Stimulated activated CD8-positive, alpha-beta memory T cell treated with anti-CD3 and anti-CD28 coated beads, Interleukin-4, amount 100 ng/mL, for 4 hours (primary cell): ENCODE measurements at places on chromosomes 1 and 21.

- DNase-seq: no peak
Observed at GRCh38 chr1:175466556-175466955, 274.0 kb upstream of the KIAA0040 start.

- no peak for DNase-seq
Observed at GRCh38 chr1:113178106-113178505, 105.1 kb downstream of the LRIG2 start.

GRCh38 chr1:216095400-216095799, 327.8 kb downstream of the USH2A start:
- no peak for DNase-seq

GRCh38 chr1:1232796-1233566, 944 bp downstream of the B3GALT6 start:
- no peak for DNase-seq

DNA sequence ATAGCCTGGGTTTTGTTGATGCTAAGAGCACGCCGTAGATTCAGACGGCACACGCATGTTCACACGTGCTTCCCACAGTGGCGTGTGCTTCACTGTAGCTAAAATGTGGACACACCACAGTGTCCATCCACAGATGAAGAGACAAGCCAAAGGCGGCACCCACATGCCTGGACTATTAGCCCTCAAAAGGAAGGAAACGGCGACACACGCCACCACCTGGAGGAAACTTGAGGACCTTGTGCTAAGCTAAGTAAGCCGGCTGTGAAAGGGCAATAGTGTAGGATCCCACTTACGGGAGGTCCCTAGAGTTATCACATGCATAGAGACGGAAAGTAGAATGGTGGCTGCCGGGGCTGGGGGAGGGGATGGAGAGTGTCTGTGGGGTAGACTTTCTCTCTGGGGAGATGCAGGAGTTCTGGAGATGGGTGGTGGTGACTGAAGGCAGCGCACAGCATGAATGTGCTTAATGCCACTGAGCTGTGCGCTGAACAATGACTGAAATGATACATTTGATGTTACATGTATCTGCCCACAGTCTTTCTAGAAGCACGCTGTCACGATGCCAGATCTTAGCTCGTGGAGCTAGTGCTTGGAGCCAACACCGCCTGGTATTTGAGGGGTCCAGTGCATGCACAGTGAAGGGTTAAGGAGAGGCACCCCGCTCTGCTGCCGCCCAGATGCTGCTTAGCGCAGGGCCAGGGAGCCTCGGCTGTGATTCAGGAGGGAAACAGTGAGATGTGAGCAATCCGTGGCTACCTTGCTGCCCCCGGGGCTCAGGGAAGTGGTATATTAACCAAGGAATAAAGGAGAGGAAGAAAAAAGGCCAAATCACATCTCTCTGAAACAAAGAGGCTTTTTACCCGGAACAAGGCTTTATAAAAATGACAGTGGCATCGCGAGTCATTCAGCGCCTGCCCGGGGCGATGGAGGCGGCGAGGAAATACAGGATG, 103.7 kb downstream of the PRDM16 start:
- no peak for DNase-seq

DNA sequence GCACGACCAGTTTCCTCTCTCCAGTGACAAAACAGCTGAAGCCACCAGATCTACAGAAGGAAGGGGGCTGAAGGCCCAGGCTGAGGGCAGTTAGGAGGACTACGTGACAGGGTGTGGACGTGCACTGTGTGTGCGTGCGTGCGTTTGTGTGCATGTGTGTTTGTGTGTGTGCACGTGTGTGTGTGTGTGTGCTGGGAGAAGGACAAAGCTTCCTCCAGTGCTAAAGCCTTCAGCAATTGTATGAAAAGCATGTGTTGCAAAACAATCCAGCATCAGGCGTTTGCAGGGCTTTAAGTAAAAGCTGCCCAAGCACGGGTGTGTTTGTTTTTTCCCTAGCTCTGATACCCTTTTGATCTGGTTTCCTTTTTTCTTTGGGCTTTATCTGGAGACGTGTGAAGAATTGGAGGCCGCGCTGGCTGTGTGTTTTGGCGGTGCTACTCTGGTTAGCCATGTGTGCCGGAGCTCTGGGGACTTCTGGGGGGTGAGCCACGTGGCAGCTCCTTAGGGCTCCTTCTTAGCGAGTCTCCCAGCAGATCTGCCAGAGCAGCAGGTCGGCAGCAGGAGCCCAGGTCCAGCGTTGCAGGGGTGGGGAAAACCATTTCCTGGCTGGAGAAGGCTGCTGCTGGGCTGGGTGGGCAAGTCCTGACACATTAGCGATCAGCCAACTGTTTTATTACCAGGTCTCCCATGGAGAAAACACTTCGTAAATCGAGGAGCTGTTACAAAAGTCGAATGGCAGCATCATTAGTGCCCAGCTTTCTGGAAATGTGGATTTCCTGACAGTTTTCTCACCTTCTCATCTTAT, 73.4 kb downstream of the UCK2 start:
- no peak for DNase-seq

DNA sequence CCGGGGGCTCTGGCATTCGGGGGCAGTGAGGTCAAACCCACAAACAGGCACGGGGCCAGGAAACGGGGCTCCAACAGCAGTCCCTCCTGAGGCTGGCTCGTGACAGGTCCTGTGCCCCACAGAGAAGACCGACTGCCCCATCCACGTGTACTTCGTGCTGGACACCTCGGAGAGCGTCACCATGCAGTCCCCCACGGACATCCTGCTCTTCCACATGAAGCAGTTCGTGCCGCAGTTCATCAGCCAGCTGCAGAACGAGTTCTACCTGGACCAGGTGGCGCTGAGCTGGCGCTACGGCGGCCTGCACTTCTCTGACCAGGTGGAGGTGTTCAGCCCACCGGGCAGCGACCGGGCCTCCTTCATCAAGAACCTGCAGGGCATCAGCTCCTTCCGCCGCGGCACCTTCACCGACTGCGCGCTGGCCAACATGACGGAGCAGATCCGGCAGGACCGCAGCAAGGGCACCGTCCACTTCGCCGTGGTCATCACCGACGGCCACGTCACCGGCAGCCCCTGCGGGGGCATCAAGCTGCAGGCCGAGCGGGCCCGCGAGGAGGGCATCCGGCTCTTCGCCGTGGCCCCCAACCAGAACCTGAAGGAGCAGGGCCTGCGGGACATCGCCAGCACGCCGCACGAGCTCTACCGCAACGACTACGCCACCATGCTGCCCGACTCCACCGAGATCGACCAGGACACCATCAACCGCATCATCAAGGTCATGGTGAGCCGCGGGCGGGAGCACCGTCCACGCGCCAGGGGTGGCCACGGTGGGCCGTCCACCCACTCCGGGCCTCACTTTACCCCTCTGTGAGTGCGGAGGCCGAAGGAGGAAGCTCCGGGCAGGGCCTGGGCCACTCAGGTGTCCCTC, 14.2 kb downstream of the COL6A2 start:
- no peak for DNase-seq

- no peak for DNase-seq
Observed at GRCh38 chr1:240906477-240906876, 294.5 kb upstream of the GREM2 start.

- no peak for DNase-seq
Observed at GRCh38 chr1:214010197-214010573, 22.4 kb downstream of the PROX1 start.

DNA sequence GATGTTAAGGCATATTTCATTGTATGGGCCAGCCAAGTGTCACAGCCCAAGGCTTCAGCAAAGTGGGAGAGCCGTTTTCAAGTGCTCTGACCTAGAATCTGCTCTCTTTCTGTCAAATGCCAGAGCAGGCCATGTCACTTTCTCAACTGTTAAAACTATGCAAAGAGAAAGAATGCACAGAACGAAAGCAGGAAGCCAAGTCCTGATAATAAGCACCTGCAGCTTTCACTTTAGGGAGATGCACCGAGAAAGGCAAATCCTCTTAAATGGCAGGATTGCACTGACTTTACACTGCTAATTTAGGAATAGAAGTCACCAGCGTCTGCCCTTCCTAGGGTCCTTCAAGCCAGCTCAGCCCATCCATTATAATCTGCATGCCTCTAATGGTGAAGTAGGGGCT, 49.2 kb upstream of the NTPCR start:
- DNase-seq: no peak

DNA sequence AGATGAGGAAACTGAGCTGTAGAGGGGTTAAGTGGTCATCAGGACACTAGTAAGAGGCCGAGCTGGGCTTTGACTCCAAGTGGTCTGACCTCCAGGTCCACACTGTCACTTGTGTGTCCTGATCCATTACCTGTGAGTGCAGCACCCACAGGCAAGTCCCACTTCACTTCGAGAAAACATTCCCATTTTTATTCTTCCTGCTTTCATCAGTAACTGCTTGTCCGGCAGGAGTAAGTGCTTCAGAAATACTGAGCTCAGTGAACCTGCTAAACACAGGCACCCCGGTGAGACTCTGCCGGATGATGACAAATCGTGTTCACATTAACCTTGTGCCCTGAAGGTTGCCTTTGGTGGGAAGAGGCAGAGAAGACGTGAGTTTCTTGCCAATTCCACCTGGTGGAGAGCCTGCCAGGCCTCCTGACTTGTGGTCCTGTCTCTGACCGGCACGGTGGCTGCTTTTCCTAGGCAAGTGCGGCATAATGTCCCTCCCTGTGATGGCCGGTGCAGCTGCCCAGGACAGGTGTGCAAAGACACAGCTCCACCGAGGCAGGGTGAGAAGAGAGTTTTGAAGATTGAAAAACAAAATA, 29.4 kb downstream of the ZBTB18 start:
- no peak for DNase-seq

- no peak for DNase-seq
Observed at GRCh38 chr1:17027403-17027802, 15.7 kb upstream of the ATP13A2 start.

- no peak for DNase-seq
Observed at GRCh38 chr1:47021070-47021469, 2.4 kb upstream of the CYP4X1 start.

DNA sequence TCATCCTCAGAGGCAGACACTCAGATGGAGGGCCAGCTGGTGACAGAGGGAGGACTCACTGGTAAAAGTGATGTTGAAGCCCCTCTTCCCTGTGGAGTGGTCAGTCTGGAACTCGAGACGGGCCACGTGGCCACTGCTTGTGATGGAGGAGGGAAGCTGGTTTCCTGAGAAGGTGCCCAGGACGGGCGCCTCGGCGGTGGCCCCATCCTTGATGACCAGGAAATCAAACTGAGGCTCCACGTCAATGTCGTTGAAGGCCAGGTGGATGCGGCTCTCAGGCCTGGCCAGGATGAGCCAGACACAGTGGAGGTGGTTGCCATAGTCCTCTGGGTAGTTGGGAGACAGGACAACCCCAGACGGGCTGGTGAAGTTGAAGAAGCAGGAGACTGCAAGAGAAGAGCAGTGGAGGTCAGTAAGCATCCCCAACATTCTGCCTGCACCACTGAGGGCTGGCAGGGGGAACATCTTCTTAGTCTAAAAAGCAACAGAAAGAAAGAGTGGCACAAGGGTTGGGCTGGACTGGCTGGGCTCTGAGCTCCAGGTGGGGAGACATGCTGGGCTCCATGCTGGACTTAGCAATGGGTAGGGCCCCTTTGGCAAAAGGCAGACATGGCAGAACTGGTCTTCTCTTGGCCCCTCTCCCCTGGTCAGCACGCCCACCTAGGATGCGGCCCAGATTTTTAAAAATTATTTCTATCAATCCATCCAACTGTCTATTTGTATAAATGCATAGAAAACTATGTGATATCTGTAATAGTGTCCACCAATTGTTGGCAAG, 120.5 kb upstream of the HMGB4 start:
- DNase-seq: no peak

GRCh38 chr1:27552911-27553420, 51.0 kb downstream of the AHDC1 start:
- no peak for DNase-seq

GRCh38 chr1:6359216-6360116, 34.1 kb downstream of the ACOT7 start:
- DNase-seq: peak; percentile 31

DNA sequence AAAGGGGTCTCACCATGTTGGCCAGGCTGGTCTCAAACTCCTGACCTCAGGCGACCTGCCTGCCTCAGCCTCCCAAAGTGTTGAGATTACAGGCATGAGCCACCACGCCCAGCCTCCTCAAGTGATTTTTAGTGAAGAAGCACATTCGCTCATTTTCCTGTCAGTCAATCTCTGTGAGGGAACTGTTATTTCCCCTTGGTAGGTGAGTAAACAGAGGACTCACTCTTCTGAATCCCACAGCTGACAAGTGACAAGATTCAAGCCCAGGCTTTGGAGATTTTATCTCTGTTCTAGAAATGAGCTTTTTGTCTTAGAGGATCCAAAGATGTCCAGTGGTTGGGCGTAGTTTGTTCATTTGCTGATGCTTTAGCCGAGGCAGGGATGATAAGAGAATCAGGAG, 43.9 kb upstream of the TACSTD2 start:
- DNase-seq: no peak

- DNase-seq: peak; percentile 68
Observed at GRCh38 chr1:203765029-203765837, at the start of gene LAX1. Gene LAX1 (plus strand): TSS chr1:203765183. CDS start chr1:203765566, 383 bp downstream.

DNA sequence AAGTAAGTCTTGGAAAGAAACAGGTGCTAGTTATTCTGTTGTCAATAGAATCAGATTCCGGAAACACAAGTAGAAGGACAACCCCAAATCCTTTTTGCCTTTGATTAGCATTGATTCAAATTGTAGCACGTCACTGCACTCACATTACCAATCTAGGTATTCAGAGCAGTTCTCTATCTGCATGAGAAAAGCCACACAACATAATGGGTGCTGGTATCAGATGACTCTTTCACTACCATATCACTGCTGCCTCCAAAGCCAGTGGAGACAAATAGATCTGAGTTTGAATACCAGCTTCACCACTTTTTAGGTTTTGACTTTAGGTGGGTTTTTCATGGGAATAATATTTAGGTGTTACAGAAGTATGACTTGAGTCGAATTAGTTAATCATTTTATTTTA, 38.9 kb downstream of the RTCA start:
- DNase-seq: no peak

- no peak for DNase-seq
Observed at GRCh38 chr1:156245451-156246232, 2.2 kb downstream of the PAQR6 start.

- DNase-seq: no peak
Observed at GRCh38 chr1:104387716-104388508, 638.2 kb downstream of the AMY1C start.

DNA sequence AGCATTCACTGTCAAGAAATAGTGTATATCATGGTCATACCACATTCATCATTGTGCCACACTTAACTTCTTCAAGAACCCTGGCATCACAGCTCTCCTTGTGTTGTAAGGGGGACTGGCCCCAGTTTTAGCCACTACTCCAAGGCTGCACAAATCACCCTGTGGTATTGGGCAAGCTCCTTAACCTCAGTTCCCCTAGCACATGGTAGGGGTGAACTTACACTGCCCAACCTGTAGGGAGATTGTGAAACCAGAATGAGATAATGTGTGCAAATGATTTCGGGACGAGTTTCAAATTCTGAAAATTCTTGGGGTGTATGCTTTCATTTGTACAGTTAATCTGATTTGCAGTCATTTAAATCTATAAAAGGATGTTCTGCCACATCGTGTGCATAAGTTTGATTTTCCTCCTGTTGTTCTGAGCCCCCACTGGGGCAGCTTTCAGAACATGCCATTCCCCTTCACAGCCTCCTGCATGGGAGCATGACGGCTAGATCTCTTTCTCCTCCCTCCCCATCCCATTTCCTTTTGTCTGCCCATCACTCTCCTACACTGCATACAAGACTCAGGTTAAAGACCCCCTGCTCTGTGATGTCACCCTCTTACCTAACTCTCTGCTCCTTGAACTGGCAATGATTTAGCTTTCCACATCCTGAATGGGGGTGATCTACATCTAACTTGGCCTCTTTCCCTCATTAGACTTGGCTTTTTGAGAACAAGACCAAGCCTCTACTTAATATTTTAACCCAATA, 290.3 kb downstream of the CHRM3 start:
- DNase-seq: no peak
